ENCODE measurements at places on chromosomes 13 and 19.
A peak's percentile ranks its signal among the peaks of the same experiment; 100 is the strongest.

DNA sequence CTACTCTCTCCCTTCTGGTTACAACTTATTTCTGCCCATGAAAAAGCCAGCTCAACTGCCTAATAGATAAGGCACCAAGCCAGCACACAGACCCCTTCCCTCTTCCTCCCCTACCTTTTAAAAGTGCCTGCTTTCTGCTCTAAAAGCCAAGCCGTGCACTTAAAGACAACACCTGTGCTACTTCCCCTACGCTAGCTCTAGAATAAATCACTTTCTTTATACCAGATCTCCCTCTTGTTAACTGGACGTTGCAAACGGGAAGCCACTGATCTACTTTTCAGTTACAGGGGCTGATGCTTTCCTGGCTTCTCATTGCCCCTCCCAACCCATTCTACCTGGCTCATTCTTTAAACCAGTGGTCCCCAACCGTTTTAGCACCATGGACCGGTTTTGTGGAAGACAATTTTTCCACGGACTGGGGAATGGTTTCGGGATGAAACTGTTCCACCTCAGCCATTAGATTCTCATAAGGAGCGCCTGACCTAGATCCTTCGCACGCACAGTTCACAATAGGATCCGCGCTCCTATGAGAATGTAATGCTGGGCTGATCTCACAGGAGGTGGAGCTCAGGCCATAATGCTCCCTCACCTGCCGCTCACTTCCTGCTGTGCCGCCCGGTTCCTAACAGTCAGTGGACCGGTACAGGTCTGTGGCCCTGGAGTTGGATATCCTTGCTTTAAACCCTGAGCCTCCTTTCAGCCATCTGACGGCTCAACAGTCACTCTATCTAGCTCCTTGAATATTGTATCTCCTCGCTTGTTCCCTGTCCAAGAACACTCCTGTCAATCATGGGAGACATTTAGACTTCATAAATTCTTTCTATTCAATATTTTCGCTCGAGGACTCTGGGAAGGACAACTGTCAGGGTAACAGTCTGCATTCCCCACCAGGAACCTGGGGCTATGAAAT, 841 bp upstream of the ZNF223 start:
- DNase-seq, result no peak

- DNase-seq, result no peak
Observed at GRCh38 chr19:1181606-1182005, 7.5 kb upstream of the SBNO2 start.

- DNase-seq, result no peak
Observed at GRCh38 chr13:72121466-72121865, 254.5 kb upstream of the DACH1 start.

DNA sequence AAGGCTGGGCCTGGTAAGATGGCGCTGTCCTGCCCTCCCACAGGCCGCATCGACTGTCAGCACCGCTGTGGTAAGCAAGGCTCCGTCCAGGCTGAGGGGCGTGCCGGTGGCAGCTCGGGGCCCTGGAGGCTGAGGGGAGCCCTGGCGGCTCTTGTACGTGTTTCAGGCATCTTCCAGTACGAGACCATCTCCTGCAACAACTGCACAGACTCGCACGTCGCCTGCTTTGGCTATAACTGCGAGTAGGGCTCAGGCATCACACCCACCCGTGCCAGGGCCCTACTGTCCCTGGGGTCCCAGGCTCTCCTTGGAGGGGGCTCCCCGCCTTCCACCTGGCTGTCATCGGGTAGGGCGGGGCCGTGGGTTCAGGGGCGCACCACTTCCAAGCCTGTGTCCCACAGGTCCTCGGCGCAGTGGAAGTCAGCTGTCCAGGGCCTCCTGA, 1.2 kb downstream of the IZUMO4 start:
- no peak for DNase-seq

- no peak for DNase-seq
Observed at GRCh38 chr19:52936151-52936953, 13.1 kb upstream of the ZNF888 start.

DNA sequence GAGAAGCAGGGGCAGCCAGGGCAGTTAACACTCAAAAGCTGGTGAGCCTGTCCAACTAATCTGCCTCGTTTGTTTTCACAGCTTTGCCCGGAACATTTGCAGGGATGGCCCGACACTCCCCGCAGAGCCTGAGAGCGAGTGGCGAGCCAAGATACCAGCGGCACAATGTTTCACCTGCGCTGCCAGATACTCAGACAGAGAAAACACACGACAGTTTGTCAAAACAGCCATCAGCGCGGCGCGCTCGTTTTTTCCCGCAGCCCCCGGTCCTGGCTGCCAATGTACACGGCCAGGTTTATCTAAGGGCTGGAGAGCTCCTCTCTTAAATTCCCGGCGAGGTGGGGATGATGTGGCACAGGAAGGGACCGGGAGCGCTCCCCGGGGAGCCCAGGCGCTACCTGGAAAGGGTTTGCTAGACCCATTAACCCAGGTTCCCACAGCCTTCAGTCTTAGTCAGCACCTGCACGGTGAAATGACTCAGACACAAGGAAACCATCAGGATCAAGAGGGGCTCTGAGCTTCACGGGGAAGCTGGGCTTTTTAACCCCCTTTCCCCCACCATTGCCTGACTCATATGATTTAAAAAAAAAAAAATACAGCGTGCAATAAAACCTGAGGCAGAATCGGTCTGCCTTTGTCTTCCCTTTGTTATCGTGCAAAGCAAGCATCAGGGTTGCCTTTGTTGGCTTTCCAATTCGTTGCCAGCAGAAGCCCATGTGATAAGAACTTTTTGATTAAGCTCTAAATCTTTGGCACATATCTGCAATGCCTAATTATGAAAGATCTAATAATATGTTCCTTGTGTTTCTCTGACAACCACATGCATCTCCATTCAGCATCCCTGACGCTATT, 186.2 kb downstream of the EFNB2 start:
- DNase-seq, result peak; percentile 10

DNA sequence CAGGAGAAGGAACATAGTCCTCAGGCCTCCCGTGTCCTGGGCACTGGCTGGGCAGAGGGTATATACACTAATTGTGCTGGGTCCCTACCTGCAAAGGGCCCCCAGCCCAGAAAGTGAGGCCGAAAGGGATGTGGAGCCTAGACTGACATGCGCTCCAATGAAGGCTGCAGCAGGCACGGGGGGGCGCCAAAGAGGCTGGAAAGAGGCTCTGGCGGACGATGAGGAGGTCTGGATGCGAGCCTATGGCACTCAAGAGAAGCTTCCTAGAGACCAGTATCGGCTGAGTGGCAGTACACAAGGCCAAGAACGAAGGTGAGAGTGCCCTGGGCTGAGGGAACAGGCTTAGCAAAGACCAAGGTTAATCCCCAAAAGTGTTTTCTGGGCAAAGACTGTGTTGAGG, 16.6 kb downstream of the VRK3 start:
- DNase-seq, result no peak

DNA sequence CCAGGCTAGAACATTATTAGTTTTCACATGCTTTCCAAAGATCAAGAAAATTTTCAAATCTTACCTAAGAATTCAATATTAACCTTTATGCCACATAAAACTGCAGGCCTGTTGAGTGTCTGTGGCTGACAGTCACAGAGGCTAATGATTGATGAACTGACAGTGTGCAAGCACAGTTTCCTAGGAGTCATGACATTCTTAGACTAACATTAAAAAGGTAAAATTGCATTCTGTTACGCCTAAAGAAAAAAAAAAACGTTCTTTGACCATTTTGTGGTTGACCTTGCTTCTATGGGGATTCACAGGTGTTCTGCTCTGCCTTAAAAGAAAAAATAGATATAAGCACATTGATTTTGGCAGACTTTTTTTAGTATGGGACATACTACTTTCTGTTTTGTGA, 1776.2 kb downstream of the PCDH9 start:
- no peak for DNase-seq

- DNase-seq, result no peak
Observed at GRCh38 chr19:54339646-54340358, 840 bp upstream of the LILRA4 start.

GRCh38 chr19:44677019-44677811, 5.9 kb downstream of the CEACAM19 start:
- no peak for DNase-seq
